Adrenal gland (tissue), 19 donors: ENCODE measurements at places on chromosomes 3 and 15. TPM values are rescaled to one million over a fixed set of nuclear protein-coding genes. Genes with fewer than 3 reads are reported as not detected.

PPP1R14D gene
- not detected for total RNA-seq

DNA sequence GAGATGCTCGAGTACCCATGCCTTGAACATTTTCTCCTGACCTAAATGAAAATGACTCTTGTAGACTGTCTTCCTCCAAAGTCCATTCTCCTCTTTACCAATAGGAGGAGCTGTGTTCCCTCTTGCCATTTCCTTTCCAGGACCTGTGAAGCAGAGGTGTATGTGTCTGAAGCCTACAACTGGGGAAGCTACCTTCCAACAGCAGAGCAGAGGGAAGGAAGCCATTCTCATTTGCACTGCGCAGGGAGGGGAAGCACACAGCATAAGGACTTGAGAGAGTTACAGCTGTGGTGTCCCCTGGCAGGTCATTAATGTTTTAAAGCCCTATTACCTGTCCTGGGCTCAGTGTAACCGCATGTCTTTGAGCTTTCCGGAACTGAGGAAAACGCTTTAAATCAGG, 38.7 kb downstream of the HSPBAP1 start:
- no peak for DNase-seq

- no peak for DNase-seq
Observed at GRCh38 chr3:60697132-60697531, 554.1 kb downstream of the FHIT start.

DNA sequence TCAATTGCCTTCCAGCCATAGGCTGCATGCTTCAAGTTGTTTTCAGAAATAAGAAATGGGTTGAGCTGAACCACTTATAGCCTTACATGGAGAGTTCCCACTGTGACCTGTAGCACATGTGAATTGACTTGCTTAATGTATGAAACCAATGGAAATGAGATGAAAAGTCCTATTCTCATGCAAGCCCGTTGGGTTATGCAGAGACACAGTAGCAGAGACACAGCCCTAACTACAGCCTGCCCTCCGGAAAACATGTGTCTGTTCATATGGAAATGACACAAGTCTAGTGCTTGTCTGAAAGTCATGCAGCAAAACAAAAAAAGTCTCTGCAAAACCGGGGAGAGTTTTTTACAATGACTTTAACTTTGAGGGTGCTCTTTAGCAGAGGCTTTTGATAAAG, 14.5 kb downstream of the HIGD2B start:
- DNase-seq: no peak

ATP13A5 gene
- total RNA-seq: not detected

- DNase-seq: no peak
Observed at GRCh38 chr3:186509423-186509822, 34.8 kb downstream of the CRYGS start.

DNA sequence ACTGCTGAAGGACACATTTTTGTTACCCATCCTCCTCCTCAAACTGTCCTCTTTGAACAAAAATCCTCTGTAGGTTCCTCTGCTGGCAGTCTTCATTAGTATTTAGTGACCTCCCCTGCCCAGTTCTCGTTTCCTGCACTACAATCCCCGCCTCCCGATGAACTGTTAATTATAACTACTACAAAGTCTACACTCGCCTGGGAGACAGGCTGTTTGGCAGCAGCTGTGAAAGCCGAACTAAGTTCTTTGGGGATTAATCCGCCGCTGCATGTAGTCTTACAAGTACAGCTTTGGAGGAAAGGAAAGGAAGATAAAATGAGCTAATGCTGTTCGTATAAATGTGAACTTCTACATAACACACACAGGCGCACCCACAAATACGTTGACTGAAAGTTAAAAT, 160.0 kb upstream of the WNT5A start:
- DNase-seq: no peak

AP3B2 gene
- total RNA-seq: 7.7 TPM

DNA sequence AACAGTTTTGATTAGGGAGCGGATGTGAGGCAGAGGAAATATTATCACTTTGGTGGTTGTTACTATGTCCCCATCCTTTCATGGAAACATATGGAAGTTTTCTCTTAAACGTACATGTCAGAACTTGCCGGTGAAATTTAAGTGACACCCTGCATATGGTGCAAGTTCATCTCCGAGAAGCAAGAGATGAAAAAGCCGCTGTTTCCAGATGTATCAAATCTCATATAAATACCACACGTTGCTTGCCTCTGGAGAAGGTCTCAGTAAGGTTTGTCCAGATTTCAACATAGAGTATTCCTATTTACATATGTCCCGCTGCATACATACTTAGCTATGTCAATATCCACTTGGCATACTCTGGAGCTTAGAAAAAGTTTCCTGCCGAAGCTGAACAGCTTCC, 172.2 kb upstream of the ICE2 start:
- DNase-seq: no peak

LHFPL4 gene
- 0.11 TPM for total RNA-seq

DNA sequence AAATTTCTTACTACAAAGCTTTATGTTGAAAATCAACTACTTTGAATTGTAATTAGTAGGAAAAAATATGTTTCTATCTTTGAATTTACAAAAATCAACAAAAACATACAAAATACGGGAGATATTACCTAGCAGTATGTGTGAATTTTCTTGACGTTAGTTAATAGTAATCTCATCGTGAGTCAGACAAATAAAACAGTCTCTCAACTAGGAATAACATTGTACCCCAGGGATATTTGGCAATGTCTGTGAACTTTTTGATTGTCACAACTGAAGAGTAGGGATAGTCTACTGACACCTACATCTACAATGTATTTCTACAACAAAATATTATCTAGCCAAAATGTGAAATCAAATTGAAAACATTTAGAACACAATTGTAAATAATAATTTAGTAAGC, 250.3 kb downstream of the POLQ start:
- DNase-seq: no peak

C2CD4A gene
- 0.55 TPM for total RNA-seq

GRCh38 chr3:11289864-11290263, 17.7 kb downstream of the ATG7 start:
- no peak for DNase-seq

RFTN1 gene
- total RNA-seq: 35.7 TPM

GRCh38 chr15:77409259-77410156, 10.4 kb downstream of the PEAK1 start:
- DNase-seq: no peak

DNA sequence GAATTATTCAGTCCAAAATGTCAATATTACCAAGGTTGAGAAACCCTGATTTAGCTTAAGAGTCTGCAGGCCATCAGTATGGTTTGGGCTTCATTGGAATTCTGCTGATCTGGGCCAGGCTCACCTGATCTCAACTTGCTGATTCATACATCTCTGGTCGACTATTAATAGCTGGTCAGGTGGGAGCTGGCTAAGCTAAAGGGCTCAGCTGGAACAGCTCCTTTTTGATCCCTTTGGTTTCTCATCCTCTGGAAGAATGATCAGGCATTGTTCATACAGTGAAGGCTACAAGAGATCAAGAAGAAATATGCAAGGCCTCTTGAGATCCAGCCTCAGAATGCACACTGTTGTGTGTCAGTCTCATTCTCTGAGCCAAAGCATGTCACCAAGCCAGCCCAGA, 123.3 kb upstream of the MME start:
- DNase-seq: no peak

CYP1A1 gene
- 0.11 TPM for total RNA-seq

GATM gene
- 3.6 TPM for total RNA-seq

- no peak for DNase-seq
Observed at GRCh38 chr15:58594898-58595297, 154.6 kb downstream of the ADAM10 start.

GRCh38 chr15:92634671-92635201, 20.8 kb downstream of the FAM174B start:
- peak; percentile 49 for DNase-seq

XYLB gene
- total RNA-seq: 9.3 TPM

MORC1 gene
- total RNA-seq: not detected

GRCh38 chr3:170178651-170179050, 2.9 kb downstream of the PHC3 start:
- DNase-seq: no peak

DNA sequence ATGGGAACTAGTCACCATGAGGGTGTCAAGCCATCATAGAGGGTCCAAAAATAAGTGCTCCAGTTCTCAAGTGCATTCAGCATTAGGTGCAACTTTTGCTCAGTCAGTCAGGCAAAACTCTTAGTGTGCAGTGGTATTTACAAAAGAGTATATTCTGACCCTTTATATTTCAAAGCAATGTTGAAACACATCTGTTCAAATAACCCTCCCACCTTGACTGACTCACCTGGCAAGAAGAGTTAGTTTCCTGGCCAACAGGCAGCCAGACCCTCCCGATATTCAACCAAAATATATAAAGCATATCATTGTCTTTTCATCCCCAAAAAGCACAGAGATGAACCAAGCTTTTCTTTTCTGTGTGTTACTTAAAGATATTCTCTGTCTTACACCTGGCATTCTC, 7.6 kb upstream of the COL8A1 start:
- no peak for DNase-seq

DNA sequence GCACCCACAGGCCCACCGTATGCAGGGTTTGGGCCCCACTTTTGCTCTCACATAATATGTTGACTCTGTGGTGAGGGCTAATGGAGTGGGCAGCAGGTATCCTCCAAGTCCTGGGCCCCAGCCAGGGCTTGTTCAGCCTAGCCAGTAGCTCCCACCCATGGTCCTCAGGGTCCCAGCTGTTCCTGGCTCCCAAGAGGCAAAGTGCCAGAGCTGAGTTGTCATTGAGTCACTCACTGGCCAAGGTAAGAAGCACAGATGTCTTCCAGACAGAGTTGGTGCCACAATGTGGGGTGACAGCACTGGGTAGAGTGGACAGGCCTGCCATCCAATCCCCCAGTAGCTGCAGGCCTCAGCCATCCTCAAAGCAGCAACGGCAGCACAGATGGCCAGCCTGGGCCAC, 4.3 kb downstream of the SHF start:
- no peak for DNase-seq

GRCh38 chr15:96320703-96321638, 9.5 kb upstream of the NR2F2 start:
- DNase-seq: peak; percentile 18

CISH gene
- total RNA-seq: 7.9 TPM

RTP2 gene
- total RNA-seq: not detected

DNA sequence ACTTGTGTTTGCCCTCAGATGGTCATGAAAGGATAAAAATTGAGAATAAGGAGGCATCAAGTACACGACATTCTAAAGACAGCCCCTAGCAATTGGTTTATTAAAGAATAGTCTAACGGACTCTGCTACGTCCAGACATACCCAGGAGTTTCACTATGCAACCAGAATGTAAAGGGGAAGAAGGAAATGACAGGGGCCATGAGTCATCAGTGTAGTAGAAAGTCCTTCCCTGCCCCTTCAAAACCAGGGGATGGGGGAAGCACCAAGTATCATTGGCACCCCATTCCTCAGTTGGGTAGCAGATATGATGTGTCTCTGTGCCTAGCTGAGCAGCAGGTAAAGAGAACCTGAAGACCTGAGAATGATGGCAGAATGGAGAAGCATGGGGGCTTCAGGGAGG, 367.4 kb downstream of the IL20RB start:
- DNase-seq: no peak

DNA sequence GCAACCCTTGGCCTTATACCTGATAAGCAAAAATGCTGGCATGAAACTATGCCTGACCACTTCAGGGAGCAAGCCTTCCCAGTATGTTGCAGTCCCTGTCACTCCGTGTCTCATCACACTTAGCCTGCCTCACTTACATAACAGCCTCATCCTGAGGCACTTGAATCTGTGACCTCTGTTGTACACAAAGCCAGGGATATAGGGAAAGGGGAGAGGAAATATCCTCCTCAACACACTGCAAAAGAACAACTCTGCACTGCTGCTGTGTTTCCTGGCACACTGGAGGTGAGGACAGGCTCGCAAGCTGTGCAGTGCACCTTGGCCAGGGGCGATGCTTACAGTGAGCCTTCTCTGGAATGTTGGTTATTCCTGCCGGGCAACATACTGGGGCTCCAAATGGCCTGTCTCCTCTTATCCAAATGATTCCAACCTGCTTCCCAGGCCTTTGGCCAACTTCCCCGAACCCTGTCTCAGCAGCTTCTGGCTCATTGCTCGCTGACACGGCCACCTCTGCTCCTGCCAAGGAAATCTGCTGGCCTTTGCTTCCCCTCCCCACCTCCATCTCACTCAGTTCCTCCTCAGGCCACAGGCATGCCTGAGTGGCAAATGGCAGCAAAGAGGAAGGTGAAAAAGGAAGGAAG, 109.2 kb downstream of the CD47 start:
- DNase-seq: no peak

DNA sequence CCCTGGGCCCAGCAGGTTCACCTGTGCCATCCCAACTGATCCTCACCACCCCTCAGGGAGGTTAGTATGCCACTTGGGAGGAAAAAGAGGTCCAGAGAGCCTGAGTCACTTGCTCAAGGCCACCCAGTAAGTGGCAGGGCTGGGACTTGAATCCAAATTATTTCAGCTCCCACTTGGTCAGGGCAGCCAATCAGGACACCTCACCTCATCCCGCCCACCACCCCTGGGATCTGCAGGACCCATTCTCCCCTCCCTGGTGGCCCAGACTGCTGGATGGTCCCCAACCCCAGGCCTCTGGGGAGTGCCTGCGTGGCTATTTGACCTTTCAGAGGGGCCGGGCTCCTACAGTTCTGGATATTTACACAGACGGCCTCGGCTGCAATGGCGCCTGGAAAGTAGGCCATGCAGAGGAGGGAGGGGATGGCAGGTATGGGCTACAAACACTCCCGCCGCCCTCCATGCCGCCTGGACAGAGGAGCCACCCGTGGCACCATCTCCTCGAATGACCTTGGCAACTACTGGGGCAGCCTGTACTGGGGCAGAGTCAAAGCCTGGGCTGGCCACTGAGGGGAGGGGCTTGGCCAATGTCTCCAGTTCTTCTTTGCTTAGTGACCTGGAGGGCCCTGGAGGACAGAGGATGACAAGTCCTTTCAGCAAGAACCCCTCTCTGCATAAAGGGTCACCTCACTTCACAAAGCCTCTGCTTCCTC, 153.6 kb upstream of the LINGO1 start:
- peak; percentile 62 for DNase-seq

SLC51A gene
- total RNA-seq: 14.7 TPM

- no peak for DNase-seq
Observed at GRCh38 chr3:188060840-188061544, 93.0 kb upstream of the LPP start.

- no peak for DNase-seq
Observed at GRCh38 chr15:28097656-28098359, 1.3 kb downstream of the OCA2 start.
